ENCODE measurements at places on chromosomes 12 and 14.
A peak's percentile ranks its signal among the peaks of the same experiment; 100 is the strongest.

GRCh38 chr12:47282206-47282605, 202.4 kb upstream of the AMIGO2 start:
- no peak for DNase-seq

DNA sequence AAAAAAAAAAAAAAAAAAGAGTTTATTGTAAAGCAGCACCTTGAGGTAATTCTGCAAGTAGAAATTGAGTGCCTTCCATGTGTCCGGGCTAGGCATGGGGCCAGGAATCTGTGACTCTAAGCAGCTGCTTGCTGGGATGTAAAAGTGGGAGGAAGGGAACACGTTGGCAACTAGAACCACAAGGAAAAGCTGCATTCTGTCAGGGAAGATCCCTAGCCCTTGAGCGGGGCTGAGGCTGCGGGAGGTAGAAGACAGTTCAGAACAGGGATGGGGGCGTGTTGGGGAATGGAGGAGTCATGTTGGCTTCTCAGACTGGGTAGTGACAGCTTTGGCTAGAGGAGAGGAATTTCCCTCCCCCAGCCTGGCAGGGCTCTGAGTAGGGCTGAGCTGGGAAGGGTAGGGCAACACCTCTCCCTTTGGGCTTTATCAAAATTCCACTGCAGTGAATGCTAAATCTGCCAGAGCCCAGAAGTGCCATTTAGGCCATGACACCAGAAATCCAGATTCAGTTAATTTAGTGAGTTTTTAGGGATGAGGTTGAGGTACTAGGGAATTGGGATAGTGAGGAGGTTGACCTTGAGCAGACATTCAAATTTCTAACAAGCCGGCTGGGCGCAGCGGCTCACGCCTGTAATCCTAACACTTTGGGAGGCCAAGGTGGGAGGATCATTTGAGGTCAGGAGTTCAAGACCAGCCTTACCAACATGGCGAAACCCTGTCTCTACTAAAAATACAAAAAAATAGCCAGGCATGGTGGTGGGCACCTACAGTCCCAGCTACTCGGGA, 3.4 kb upstream of the TRAFD1 start:
- DNase-seq: no peak

DNA sequence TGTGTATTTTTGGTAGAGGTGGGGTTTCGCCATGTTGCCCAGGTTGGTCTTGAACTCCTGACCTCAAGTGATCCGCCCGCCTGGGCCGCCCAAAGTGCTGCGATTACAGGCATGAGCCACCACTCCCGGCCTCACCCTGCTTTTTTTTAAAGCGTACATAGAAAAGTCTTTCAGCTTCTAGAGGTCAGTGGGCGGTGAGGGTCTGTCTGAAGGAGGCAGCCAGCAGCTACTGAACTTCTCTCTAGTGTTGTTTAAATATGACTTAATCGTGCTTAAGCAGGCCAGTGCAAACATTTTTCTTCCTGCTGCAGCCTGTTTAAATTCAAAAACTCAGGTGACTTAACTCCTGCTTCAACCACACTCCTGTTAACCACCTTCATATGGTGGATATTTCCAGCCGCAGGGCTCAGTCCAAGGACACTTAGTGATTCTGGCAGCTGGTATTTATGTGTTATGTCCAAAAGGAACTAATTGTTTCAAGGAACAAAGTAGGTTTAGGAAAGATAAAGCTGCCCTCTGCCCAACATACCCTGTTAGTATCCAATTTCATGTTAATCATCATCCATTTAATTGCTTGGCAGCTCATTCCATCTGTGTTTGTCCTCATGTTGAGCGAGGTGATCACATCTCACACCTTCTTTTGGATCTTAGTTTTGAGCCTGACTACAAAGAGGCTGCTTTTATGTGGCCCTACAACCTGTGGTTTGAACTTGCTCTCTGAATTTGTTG, 2.0 kb downstream of the PRKAB1 start:
- DNase-seq: no peak

DNA sequence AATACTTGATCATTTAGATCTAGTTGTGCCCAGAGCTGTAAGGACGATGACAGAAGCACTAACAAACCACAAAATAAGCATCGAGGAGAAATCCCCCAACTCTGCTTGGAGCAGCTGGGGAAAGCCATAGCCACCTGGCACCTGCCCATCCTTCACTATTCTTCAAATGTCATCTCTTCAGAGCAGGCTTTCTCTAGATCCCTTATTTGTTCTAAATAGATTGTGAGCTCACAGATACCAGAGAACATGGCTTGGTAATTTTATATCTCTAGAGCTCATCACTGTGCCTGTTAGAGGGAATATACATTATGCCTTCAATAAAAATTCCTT, 50.9 kb downstream of the GRIP1 start:
- no peak for DNase-seq

DNA sequence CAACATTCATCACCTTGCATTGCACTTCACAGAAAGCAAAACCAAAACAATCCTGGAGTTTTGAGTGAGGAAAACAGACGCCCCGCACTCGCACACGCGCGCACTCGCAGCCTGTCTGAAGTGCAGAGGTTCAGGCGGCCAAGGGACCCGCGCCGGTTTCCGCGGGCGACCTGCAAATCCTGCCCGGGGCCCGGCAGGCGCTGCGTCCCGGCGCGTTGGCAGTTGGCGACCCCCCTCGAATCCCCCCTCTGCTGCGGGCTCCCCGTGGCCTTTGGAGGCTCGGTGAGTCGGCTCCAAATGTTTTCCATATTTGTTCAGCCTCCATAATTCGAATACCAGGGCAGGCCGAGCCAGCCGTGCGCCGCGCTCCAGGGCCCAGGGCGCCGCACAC, at the start of gene SSPN:
Gene SSPN, plus strand, starts transcription at position 324 of the 391 bp plus-strand sequence. CDS start 100 bp downstream, outside the sequence.
- peak; percentile 47 for DNase-seq

GRCh38 chr12:32926963-32927362, 30.4 kb upstream of the PKP2 start:
- DNase-seq: no peak

GRCh38 chr12:27190761-27191160, 53.3 kb upstream of the STK38L start:
- no peak for DNase-seq

GRCh38 chr12:122394626-122395194, 27.8 kb downstream of the CLIP1 start:
- DNase-seq: no peak

DNA sequence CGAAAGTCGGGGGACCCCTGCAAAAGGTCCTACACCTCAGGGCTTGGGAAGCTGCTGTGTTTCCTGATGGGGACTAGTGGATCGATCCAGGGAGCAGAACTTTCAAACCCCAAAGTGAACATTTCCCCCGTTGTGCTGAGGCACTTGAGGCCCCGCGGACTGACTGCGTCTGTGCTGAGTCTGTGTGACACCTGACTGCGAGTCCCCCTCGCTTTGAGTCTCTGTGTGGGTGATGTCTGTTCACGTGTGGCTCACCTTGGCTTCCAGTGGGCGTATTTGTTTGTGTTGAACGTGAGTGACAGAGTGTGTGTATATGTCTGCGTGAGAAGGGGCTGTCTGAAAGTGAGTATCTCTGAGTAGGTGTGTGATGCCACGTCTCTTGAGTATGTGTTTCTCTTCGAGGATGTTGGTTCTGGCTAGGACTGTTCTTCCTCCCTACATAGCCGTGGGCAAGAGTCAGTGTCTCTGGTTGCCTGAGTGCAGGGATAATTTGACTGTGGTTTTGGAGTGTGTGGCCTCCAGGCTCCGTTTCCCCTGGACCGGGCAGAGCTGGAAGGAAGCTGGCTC, 1.3 kb downstream of the TEAD4 start:
- no peak for DNase-seq

DNA sequence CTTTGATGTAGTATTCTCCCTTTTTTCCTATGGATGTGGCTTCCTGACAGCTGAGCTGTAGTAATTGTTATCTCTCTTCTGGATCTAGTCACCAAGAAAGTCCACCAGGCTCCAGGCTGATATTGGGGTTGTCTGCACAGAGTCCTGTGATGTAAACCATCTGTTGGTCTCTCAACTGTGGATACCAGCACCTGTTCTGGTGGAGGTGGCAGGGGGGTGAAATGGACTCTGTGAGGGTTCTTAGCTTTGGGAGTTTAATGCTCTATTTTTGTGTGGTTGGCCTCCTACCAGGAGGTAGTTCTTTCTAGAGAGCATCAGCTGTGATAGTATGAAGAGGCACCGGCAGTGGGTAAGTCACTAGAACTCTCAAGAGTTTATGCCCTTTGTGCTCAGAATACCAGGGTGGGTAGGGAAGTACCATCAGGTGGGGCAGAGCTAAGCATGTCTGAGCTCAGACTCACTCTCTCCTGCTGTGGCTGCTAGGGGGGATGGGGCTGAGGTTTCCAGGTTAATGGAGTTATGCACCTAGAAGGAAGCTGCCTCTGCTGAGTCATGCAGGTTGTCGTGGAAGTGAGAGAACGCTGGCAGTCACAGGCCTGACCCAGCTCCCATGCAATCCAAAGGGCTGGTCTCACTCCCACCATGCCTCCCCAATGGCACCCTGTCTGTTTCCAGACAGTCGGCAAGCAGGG, 3.0 kb upstream of the TAS2R14 start:
- no peak for DNase-seq

- peak; percentile 60 for DNase-seq
These were observed at the start of gene PIP4K2C for GRCh38 chr12:57590864-57591781. TSS of gene PIP4K2C (plus strand) at chr12:57591192. CDS start at chr12:57591290, 98 bp downstream.

DNA sequence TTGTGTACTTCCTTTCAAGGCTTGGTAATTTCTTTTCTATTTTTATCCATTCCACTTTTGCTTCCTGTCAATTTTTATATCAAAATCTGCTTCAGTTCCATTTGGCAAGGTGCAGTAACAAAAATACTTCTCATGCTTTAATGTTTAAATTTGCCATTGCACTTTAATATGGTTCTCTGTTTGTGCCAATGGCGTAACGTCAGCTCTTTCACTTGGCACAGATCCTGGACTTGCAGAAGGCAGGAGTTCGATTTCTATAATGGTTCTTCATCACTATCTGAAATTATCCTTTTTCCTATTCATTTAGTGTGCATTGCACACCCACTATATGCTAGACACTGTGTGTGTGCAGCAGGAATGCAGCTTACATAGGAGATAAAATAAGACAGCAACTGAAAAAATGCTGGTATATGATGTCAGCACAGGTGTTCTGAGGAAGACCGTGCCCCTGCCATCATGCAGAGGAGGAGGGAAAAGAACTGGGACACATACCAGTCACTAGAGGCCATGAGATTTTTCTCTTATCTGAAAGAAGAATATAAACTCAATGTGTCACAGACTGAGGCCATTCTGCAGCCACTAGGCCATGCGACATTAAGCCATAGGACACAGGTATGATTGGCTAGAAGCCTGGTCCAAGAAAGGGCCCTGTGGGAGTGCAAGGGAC, 298.2 kb downstream of the RPAP3 start:
- DNase-seq: no peak

DNA sequence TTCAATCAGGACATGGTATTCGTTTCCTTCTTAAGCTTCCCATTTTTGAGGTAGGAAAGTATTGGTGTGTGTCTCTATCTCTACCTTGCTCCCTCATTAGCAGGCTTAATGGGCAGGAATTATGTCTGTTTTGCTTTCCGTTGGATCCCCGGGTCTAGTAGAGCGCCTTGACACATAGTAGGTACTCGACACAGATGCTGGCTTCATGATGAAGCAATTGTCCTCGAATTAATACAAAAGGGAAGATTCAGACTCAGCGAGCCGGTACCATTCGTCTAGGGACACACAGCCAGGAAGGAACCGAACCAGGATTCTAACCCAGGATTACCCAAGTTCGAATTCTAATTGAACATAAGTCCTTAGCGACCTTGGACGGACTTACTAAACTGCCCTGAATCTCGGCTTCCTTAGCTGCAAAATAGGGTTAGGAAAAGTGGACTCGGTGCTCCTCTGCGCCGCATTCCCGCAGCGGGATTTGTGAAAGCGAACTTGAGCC, 496 bp upstream of the ISCU start:
- DNase-seq: peak; percentile 30

DNA sequence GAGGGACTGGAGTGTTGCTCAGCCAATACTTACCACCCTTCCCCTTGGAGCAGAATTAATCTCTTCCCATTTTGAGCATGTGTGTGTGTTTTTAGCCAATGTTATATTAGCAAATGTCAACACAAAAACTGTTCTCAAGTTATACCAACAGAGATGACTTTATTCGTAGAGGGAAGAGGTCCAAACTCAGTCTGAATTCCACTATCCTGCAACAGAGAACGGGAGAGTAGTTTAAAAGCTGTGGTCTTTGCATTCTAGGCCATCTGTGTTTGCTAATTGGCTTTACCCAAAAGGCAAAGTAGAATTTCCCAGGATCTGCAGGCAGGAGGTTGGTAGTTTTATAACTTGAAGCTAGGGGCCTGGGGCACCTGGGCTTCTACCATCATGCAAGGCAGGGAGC, 847.9 kb upstream of the TMEM132C start:
- DNase-seq: no peak

- DNase-seq: no peak
These were observed 5.3 kb downstream of the FKBP4 start for GRCh38 chr12:2800046-2800570.

- DNase-seq: no peak
These were observed 88.2 kb downstream of the TMX1 start for GRCh38 chr14:51328064-51328771.

- DNase-seq: no peak
These were observed 538.5 kb downstream of the BCL11B start for GRCh38 chr14:98733536-98733935.

- DNase-seq: peak; percentile 68
These were observed 5.2 kb upstream of the CNPY2 start for GRCh38 chr12:56321027-56321426.

GRCh38 chr14:79281244-79282152, 929.8 kb downstream of the DIO2 start:
- DNase-seq: no peak

GRCh38 chr12:122013791-122014590, 7.7 kb upstream of the BCL7A start:
- DNase-seq: no peak

DNA sequence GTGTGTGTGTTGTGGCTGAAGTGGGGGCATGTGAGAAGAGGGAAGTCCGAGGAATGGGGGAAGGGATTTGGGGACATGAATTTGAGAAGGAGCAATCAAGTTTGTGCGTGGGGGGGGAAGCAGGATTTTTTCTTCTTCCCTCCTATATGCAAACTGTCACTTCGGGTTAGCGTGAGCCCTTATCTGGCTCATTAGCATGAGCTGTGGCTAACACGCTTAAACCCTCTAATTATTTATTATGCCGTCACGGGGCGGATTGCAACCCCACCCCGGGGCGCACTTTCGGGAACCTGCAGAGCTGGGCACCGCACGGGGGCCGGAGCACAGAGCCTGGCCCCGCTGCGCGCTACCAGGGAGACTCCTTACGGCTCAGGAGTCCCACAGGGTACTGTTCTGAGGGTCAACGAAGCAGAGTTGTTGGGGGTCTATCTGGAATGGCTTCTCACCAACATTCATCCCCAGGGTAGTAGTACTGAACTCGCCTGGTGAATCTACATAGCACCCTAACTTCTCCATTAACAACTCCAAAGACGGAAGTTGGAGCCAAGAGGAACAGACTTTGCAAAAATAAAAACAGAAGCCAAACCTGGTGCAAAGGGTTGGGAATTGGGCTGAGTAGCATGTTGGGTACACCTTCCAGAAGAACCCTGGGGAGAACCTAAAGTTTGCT, 6.4 kb upstream of the ASCL1 start:
- no peak for DNase-seq

- DNase-seq: peak; percentile 19
These were observed 84.1 kb upstream of the TBX3 start for GRCh38 chr12:114767906-114768722.

- DNase-seq: no peak
These were observed 194.0 kb upstream of the ALG10 start for GRCh38 chr12:33828326-33828725.
